ENCODE measurements at places on chromosomes 3 and 15.

DNA sequence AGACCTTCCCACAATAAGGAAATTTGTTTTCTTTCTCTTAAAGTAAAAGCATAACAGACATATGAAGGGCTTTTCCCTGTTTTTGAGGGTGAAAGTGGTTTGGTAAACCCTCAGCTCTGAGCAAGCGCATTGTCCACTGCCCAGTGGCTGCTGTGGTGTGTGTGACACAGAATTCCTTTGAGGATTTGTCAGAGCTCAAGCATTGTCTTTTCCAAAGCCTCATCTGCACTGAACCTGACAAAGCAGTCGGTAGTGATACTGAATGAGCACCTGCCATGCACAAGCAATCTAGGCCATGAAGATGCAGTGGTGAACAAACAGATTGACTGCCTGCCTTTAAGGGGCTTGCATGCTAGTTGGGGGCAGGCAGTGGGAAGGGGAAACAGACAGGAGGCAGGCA is 128.3 kb downstream of the PLCL2 start:
- DNase-seq, result no peak

DNA sequence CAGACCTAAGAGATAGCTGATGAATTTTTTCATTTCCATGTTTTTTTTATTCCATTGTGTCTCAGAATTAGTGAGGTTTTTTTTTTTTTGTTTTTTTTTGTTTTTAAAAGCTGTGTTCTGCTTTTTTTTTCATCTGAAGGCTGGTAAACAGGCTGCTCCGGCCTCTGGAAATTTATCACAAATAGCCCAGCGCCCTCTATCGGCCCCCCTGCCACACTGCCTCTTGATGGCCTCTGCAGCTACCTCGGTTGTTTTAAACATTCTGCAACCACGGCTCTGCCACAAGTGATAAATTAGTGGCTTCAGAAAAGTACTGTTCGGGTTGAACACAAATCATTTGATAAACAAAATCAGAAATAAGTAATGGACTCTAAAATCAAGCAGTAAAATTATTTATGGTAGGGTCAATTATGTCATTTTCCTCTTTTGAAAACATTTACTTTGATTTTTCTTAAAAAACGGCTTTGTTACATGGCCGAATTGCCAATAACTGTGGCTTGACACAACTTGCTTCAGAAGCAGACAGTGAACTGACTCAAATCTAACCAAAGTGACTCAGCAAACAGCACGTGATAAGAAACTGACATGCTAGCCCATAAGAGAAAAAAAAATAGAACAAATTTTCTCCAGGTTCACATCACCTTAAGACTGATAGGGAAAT is 87.8 kb downstream of the RSL24D1 start:
- no peak for DNase-seq

DNA sequence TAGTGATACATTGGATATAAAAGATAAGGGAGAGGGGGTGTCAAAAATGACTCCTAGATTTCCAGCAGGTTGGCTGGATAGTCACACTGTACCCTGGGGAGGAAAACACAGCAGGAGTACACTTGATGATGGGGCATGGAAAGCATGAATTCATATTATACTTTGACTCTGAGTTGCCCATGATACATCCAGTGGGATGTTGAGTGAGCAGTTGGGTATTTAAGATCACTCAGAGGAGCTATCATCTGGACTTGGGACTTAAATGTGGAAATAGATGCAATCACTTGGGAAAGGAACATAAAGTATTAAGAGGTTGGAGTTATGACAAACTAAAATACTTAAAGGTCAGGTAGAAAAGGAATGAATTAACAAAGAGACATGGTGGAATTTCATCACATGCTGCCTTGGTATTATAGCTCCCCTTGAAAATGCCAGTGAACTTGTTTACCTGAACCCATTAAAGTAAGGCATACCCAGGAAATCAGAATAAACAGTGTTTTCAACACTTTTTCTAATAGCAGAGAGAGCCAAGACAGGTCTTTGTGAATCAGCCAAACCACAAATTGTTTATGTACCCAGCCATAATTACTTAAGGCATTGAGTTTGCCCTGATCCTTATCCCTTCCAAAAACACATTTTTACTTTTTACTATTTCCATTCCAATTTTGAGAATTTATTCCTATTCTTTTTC is 49.9 kb upstream of the ABI3BP start:
- no peak for DNase-seq

DNA sequence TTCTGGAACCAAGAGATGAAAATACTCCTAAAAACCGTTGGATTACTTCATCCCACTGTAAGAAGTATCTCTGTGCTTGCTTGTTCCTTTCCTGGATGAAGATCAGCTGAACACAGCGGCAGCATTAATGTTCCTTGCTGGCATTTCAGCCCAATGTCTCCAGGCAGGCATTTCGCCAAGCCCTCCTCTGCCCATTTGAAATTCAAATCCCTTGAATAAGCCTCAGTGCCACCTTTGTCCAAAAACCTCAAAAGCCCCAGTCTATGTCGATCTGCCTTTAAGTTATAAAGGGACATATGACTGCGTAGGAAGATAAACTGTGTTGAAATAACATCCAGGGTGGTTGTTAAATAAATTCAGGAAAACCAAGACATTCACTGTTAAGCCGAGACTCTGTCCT is 156.8 kb upstream of the PDZRN3 start:
- no peak for DNase-seq

DNA sequence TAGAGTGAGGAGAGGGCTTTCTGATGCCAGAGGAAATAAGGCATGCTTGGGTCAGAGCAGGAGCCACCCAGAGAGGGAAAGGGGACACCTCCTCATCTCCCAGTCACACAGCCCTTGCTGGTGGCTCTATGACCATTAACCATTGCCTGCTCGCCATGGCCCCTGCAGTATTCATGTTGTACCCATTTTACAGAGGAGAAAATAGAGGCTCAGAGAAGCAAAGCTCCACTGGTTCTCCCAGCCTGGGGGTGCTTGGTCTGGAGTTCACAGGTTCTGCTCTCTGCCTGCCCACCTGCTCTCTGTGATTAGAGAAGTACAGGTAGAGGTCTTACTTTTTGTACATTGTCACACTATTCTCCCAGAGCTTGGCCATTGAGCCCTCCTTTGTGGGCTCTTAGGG is 56.2 kb downstream of the LINGO1 start:
- DNase-seq, result no peak

DNA sequence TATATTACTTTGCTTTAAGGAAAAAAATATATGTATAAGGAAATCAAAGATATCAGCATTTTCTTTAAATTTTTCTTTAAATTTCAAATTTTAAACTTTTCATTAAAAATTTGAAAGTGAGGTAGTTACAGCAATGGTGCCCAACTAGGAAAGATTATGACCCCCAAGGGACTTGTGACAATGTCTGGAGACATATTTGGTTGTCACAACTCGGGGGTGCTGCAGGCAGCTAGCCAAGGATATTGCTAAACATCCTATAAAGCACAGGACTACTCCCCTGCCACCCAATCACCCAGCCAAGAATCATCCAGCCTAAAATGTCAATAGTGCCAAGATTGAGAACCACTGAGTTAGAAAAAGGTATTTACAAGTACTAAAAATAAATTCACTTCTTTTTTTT is 57.3 kb downstream of the SLC4A7 start:
- no peak for DNase-seq

- no peak for DNase-seq
Observed at GRCh38 chr3:196024968-196025367, 56.9 kb downstream of the TFRC start.

GRCh38 chr3:98690876-98691275 is 72.3 kb upstream of the ST3GAL6 start:
- DNase-seq, result peak; percentile 13

- DNase-seq, result no peak
Observed at GRCh38 chr3:155639462-155640055, 105.3 kb downstream of the PLCH1 start.

DNA sequence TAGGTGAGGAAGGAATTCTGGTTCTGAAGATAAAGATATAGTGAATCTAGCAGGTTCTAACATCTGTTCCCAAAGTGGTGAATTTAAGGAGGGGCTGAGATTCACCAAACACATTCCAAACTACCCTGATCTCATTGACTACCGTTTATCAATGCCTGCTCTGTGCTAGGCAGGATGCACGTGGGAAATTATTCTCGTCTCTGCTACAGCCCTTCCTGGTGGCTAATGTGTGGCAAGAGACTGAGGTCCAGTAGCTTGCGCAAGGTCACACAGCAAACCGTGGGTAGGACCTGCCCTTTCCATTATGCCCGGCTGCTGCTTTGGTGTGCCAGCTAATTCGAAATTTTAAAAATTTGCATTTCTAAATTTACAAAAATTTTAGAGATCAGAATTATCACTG is 209.5 kb upstream of the TRIM42 start:
- no peak for DNase-seq

GRCh38 chr3:139358841-139359562 is 15.2 kb downstream of the MRPS22 start:
- no peak for DNase-seq

GRCh38 chr15:91219206-91219605 is 119.1 kb downstream of the SV2B start:
- DNase-seq, result no peak

DNA sequence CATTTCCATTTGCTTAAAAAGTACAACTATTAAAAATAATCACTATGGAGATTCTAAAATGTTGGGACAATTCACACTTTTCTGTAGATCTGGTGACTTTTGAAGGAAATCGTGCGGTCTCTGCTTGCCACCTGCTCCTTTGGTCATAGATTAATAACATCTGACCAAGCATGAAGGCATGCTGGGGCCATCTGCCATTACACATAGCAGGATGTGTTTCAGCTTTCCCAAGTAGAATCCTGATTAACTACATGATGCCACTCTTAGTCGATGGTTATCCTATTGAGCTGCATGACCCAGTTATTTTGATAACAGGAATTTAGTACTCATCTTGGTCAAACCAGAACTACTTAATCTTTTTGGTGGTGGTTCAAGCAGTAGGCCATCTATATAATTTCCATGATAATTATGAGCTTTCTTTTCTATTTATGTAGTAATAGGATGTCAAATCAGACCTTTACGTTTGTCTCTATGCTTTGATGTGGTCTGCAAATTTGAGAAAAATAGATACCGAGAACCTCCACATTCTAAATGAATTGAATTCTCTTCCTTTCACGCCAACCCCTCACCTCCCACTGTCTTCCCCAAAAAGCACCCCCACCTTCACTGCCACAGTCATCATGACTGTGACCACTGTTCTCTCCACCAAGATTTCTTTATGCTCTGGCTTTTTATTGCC is 158.1 kb downstream of the DIPK2A start:
- no peak for DNase-seq

DNA sequence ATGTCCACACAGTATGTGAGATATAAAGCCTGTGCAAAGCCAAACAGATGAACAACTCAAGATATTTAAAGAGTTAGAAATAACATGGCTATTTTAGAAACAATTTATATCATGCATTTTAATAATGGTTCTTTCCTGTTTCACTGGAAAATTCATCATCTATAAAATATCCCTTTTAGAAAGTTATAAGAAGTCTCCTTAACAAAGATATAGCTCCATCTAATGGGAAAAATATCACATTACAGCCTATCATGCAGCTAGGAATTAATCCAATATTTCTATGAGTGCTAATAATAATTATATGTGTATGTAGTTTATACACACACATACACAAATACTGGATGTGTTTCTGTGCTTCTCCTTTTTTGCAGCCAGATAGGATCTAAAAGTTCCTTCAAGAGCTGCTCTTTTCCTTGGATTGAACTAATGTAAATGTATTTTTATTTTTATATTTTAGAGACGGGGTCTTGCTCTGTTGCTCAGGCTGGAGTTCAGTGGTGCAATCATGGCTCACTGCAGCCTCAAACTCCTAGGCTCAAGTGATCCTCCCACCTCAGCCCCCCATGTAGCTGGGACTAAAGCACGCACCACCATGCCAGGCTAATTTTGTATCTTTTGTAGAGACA is 21.6 kb downstream of the RPL22L1 start:
- DNase-seq, result no peak
